ENCODE measurements at places on chromosomes 13 and 19.

- H3K36me3 ChIP-seq = no peaks in the 10 kb centered on the region
- H3K4me1 ChIP-seq = no peaks in the 10 kb centered on the region
- no peak overlapping the region for H3K27ac ChIP-seq
- DNase-seq = no peak
- H3K4me3 ChIP-seq = no peak overlapping the region
These were observed 28.6 kb upstream of the CYP2B6 start for GRCh38 chr19:40962460-40962961.

- no peak for DNase-seq
- H3K27me3 ChIP-seq = no peaks in the 10 kb centered on the region
- H3K4me3 ChIP-seq = no peak overlapping the region
- H3K4me1 ChIP-seq = no peaks in the 10 kb centered on the region
- H3K36me3 ChIP-seq = no peaks in the 10 kb centered on the region
- H3K27ac ChIP-seq = no peak overlapping the region
These were observed 136.8 kb downstream of the DCT start for GRCh38 chr13:94342436-94343242.

- no peak overlapping the region for H3K4me3 ChIP-seq
- H3K27ac ChIP-seq = no peak overlapping the region
- H3K27me3 ChIP-seq = no peaks in the 10 kb centered on the region
- H3K36me3 ChIP-seq = no peaks in the 10 kb centered on the region
- DNase-seq = no peak
- no peaks in the 10 kb centered on the region for H3K4me1 ChIP-seq
These were observed 165.4 kb downstream of the FLT1 start for GRCh38 chr13:28329395-28330158.

DNA sequence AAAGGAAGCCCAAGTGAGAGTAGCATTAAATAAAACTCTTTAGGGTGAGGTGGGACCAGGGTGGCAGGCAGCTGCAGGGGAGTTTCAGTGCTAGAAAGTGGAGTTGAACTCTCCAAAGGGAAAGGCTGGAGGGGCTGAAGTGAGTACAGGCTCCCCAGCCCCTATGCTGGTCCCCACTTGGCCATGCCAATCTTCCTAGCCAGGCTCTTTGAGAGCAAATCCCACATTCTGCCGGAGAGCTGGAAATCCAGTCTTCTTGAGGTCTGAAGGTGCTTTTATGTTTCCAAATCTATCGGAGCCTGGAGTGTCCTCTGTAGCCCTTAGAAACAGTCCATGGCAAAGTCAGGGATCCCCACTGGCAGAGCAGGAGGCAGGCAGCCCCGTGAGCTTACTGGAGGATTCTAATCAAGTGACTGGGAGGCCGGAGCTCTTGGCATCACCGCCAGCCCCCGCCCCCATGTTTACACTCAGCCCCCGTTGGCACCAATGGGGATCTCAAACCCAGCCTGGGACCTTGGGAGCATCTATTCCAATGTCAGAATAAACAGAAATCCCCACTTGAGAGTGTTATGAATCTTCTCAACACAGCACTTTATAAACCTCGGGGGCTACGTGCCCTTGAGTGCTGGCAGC, 18.3 kb downstream of the ZNF536 start:
- no peak overlapping the region for H3K27ac ChIP-seq
- no peak for DNase-seq
- no peak overlapping the region for H3K4me3 ChIP-seq
- no peaks in the 10 kb centered on the region for H3K4me1 ChIP-seq
- no peaks in the 10 kb centered on the region for H3K36me3 ChIP-seq
- no peaks in the 10 kb centered on the region for H3K27me3 ChIP-seq

GRCh38 chr13:106034201-106034600, 501.3 kb downstream of the EFNB2 start:
- no peaks in the 10 kb centered on the region for H3K4me1 ChIP-seq
- no peaks in the 10 kb centered on the region for H3K27me3 ChIP-seq
- no peaks in the 10 kb centered on the region for H3K36me3 ChIP-seq
- DNase-seq = no peak
- no peak overlapping the region for H3K4me3 ChIP-seq

- peaks cover 17% of the 10 kb centered on the region for H3K36me3 ChIP-seq
- no peaks in the 10 kb centered on the region for H3K27me3 ChIP-seq
- H3K4me1 ChIP-seq = no peaks in the 10 kb centered on the region
These were observed 21.6 kb downstream of the VASP start for GRCh38 chr19:45528744-45529419.

DNA sequence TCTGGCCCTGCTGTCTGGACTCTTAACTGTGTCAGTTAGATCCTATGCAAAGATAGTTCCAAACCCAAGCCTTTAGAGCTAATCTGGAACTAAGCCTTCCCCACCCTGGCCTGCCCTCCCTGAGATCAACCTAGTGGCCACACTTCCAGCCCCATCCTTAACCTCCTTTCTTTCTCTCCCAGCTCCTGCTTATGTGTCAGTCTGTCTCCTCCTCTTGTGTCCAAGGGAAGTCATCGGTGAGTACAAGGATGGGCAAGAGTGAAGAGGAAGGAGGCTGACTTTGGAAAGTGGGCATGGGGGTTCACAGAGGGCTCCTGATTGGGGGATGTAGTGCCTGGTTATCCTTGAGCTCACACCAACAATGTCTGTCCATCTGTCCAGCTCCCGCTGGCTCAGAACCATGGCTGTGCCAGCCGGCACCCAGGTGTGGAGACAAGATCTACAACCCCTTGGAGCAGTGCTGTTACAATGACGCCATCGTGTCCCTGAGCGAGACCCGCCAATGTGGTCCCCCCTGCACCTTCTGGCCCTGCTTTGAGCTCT, 12.3 kb downstream of the IGFL2 start:
- H3K36me3 ChIP-seq = no peaks in the 10 kb centered on the region
- H3K27me3 ChIP-seq = no peaks in the 10 kb centered on the region
- no peak overlapping the region for H3K4me3 ChIP-seq
- no peak for DNase-seq

DNA sequence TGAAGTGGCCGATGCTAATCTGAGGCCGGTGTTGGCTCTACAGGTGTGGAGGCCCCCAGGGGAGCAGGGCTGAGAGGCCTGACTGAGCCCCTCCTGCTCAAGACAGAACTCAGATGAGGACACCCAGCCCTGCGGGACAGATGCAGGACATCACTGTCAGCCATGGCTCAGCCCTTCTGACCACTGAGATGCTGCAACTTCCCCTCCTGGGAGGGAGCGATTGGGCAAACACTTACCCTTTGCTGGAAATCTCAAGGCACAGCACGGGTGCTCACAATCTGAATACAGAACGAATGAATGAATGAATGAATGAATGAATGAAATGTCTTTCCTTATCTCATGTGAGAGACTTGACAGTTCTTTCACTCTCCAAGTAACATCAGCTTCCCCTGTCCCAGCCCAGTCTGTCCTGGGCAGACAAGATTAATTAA, 3.5 kb upstream of the SIGLEC7 start:
- H3K27ac ChIP-seq = no peak overlapping the region
- H3K4me1 ChIP-seq = peaks cover 12% of the 10 kb centered on the region
- DNase-seq = no peak
- H3K27me3 ChIP-seq = no peaks in the 10 kb centered on the region

- DNase-seq = no peak
- no peak overlapping the region for H3K27ac ChIP-seq
- H3K4me3 ChIP-seq = no peak overlapping the region
- H3K4me1 ChIP-seq = peaks cover 10% of the 10 kb centered on the region
- no peaks in the 10 kb centered on the region for H3K36me3 ChIP-seq
These were observed 92.6 kb downstream of the MIPEP start for GRCh38 chr13:23796551-23796950.

GRCh38 chr19:49921871-49922795, 6.9 kb upstream of the ATF5 start:
- H3K27ac ChIP-seq = no peak overlapping the region
- H3K4me1 ChIP-seq = no peaks in the 10 kb centered on the region
- no peak overlapping the region for H3K4me3 ChIP-seq
- H3K36me3 ChIP-seq = no peaks in the 10 kb centered on the region
- DNase-seq = no peak

DNA sequence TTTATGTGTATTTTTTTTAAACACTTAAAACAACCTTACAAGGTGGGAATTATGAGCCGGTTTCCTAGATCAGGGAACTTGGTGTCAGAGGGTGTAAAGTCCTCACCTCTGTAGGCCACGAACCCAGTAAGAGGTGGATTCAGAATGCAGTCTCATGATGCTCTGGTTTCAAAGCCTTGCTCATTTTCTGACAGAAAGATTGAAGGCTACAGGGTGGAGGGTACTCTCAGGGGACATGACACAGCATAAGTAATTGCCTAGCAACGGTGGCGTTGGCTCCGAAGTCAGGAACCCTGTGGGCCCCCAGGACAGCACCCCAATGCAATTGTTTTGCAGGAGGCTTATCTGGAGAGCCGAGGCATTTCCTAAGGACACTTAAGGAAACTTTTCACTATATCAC, 794.7 kb downstream of the EFNB2 start:
- no peaks in the 10 kb centered on the region for H3K27me3 ChIP-seq
- no peaks in the 10 kb centered on the region for H3K36me3 ChIP-seq
- no peak for DNase-seq
- H3K27ac ChIP-seq = no peak overlapping the region

DNA sequence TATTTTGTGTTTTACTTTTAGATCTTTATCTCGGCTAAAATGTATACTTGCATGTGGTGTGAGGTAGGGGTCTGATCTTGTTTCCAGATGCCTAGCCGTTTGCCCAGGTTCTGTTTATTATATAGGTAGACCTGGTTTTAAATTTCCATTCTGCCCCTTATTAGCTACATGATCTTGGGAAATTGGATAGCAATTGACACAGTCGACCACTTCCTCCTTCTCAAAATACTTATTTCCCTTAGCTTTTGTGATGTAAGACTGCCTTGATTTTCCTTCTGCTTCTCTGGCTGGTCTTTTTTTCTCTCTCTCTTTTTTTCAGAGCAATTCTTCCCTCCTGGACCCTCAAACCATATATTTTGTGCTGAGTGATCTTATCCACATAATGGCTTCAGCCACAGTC, 3.0 kb upstream of the PGLYRP1 start:
- no peaks in the 10 kb centered on the region for H3K4me1 ChIP-seq
- DNase-seq = no peak
- H3K4me3 ChIP-seq = no peak overlapping the region
- no peak overlapping the region for H3K27ac ChIP-seq

DNA sequence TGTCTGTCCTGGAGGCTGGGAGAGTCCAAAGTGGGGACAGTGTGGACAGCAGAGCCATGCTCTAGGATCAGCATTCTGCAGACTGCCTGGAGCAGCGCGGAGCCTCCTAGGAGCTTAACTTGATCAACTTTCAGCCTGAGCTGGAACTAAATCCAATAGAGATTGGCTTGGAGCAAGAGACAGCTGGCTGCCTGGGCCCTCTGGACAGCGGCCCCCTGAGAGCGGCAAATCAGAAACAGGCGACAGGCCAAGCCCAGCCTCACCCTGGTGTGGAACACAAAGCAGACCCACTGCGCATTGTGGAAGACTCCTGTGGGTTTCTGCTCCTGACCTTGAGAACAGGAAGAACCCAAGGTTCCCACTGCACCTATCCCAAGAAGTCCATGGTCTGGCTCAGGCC, 462.2 kb downstream of the TSHZ3 start:
- H3K27me3 ChIP-seq = no peaks in the 10 kb centered on the region
- no peak for DNase-seq
- no peaks in the 10 kb centered on the region for H3K36me3 ChIP-seq
- no peak overlapping the region for H3K27ac ChIP-seq

DNA sequence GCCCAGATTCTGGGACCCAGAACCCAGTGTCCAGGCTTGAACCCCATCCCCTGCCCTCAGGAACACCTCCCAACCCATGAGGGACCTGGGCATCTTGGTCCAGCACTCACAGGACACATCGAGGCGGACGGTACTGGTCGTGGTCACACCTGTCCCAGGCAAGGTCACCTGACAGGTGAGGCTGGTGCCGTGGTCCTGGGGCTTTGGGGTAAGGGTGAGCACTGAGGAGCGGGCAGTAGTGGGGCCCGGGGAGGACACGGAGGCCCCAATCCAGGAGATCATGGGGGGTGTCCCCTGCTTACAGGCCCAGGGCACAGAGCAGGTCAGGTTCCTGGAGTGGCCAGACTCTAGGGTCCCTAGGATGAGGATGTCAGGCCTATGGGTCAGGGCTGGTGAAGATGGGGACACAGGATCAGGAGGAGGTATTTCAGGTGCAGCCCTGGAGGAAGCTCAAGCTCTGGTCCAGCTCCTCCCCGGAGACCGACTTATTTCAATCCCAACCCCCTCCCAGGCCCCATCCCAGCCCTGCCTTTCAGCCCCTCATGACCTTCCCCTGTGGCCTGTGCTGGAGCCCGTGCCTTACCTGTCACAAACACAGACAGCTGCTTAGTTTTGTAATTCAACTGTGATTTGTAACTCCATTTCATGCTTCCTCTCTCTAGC, 772 bp downstream of the SIGLEC8 start:
- DNase-seq = no peak
- no peak overlapping the region for H3K27ac ChIP-seq
- no peaks in the 10 kb centered on the region for H3K27me3 ChIP-seq
- H3K4me3 ChIP-seq = no peak overlapping the region

DNA sequence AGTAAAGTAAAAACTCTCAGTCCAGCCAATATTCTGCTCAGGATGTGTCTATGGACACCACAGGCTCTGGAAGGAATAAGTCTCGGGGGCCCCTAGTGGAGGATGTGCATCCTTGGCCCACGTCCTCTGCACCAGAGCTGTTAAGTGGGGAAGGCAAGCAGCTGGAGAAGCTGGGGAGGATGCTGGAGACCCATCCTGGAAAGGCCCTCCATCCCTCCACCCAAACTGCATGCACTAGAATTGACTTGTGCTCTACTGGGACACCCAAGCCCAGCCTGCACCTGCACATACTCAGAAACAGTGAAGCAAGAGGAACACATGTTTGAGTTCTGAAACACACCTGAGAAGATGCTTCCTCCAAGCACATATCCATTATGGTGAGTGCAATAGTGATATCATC, 307.8 kb downstream of the TSHZ3 start:
- H3K27ac ChIP-seq = no peak overlapping the region
- no peak for DNase-seq
- H3K4me1 ChIP-seq = no peaks in the 10 kb centered on the region

- H3K4me3 ChIP-seq = no peak overlapping the region
- no peaks in the 10 kb centered on the region for H3K27me3 ChIP-seq
- H3K36me3 ChIP-seq = no peaks in the 10 kb centered on the region
These were observed 249.1 kb downstream of the GPC5 start for GRCh38 chr13:91647361-91647990.

Data from naive thymus-derived CD4-positive, alpha-beta T cell (primary cell).